ENCODE measurements at places on chromosomes 13 and 19.

- DNase-seq: no peak
Observed at GRCh38 chr13:67971291-67971690, 741.2 kb upstream of the PCDH9 start.

- peak; percentile 44 for DNase-seq
Observed at GRCh38 chr19:12833738-12834565, 427 bp downstream of the RTBDN start.

GRCh38 chr19:31910224-31910623 is 435.2 kb upstream of the ZNF507 start:
- DNase-seq: no peak

GRCh38 chr13:68232351-68233130 is 1002.4 kb upstream of the PCDH9 start:
- no peak for DNase-seq

- DNase-seq: no peak
Observed at GRCh38 chr19:2060884-2061494, 9.9 kb upstream of the MKNK2 start.

DNA sequence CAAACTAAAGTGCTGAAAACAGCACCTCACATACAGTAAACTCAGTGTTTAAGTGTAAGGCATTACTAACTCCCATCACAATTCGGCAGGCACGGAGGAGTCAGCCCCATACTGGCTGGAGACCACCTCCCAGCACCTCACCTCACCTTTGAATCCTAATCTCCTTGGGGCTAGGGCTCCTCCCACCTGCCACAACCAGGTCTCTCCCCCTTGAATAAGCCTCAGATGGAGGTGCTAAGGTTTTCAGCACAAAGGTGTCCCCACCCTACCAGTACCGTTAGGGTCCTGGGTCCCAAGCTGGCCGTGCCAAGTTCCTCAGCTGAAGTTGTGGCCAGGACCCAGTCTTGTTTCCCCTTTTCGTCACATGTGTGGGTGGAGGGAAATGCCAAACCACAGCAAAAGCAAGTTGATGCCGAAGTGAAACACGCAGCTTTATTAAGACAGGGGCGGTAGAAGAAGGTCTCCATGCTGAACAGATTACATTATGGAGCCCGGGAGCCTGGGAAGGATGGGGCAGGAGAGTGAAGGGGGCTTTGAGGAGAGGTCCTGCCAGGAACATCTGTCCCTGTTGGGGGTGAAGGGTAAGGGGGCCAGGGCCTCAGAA is at the start of gene IGFLR1:
TSS of gene IGFLR1 (minus strand) at position 332 of the 604 bp plus-strand sequence. CDS start 1,272 bp downstream, outside the sequence.
- DNase-seq: peak; percentile 79

DNA sequence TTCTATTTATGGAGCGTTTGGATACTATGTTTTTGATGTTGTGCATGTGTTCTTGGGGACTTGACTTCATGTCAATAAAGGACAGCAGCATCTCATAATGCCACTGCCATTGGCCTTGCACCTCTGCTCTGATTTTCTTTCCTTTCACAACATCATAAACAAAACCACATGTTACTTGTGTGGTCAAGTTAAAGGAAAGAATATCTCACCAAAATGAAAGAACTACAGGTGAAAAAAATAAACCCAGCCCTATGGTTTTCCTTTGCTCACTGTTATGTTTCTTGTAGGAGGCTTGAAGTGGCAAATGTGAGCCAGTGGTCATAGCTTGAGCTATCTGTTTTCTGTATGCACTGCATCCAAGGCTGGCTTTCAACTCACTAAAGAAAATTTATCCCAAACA is 240.4 kb downstream of the KCNRG start:
- DNase-seq: no peak

- DNase-seq: no peak
Observed at GRCh38 chr13:20713014-20713376, 9.5 kb downstream of the IL17D start.

DNA sequence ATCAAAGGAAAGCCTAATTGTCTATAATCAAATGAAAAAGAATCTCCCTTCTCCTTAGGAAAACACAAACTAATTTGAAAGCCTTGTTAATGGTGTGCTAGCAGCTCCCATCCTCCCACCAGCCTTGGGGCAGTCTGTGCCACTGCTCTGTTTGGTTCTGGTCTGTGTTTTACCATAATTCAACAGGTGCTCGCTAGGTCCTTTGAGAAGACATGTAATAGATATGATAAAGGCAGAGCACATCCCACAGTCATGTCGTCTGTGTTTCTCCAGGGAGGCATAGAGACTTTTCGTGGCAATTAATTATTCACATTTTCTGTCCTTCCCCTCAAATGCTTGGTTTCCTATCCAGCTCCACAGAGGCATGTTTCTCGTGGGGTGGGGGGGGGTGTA is 23.8 kb downstream of the FAM124A start:
- no peak for DNase-seq

- peak; percentile 28 for DNase-seq
Observed at GRCh38 chr19:17052439-17052838, 22.8 kb downstream of the HAUS8 start.

DNA sequence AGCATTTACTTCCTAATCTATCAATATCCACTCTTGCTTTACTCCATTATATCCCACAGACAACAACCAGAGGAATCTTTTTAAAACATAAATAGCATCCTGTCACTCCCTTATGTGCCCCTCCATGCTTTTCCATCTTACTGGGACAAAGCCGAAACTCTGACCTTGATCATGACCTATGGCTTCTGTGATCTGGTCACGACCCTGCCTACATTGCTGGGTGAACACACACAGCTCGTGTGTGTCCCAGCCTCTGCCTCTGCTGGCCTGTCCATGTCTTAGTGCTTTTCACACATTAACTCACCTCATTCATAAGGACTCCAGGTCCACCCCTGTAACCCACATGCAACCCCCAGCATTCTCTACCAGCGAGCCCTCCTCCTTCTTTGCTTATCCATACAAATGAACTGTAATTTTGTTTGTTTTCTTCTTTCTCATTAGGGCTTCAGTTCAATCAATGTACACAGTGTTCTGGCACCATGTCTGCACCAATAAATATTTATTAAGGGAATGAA is 95.9 kb upstream of the RAP2A start:
- DNase-seq: no peak

GRCh38 chr13:114140131-114140905 is 7.9 kb upstream of the RASA3 start:
- DNase-seq: peak; percentile 63

- peak; percentile 36 for DNase-seq
Observed at GRCh38 chr19:35904311-35905068, 2.2 kb downstream of the HCST start.

GRCh38 chr13:24288870-24289269 is 20.5 kb upstream of the C1QTNF9 start:
- DNase-seq: no peak

GRCh38 chr13:66915596-66916185 is 314.4 kb downstream of the PCDH9 start:
- no peak for DNase-seq

- DNase-seq: no peak
Observed at GRCh38 chr19:49614096-49614833, 23.3 kb downstream of the PRR12 start.

DNA sequence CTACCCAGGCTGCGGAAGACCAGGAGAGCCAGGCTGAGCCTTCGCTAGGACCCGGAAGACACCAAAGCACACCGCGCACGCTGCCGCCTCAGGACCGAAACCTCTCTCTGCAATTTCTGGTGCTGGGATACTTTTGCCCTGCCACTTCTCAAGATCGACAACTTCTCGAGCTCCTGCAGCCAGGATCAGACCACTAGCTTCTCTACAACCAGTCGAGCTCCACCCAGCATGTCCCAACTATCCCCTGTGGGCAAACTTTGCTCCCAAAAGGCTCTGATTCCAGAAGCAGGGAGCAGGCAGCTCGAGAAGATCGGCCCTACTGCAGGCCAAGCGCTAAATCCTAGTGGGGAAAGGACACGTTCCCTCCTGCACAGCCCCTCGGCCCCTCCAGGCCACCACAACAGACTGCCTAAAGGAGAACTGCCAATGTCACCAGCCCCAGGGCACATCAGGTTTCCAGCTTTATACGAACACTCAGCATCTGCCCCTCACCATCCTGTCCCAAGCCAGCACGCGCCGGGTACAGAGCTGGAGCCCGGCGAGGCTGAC is 979 bp downstream of the AKAP8 start:
- peak; percentile 30 for DNase-seq

- no peak for DNase-seq
Observed at GRCh38 chr19:49212016-49212701, 54.6 kb downstream of the TRPM4 start.

- no peak for DNase-seq
Observed at GRCh38 chr19:35909684-35910035, 1.6 kb upstream of the TYROBP start.

- DNase-seq: no peak
Observed at GRCh38 chr13:101401196-101401595, 15.1 kb downstream of the NALCN start.

DNA sequence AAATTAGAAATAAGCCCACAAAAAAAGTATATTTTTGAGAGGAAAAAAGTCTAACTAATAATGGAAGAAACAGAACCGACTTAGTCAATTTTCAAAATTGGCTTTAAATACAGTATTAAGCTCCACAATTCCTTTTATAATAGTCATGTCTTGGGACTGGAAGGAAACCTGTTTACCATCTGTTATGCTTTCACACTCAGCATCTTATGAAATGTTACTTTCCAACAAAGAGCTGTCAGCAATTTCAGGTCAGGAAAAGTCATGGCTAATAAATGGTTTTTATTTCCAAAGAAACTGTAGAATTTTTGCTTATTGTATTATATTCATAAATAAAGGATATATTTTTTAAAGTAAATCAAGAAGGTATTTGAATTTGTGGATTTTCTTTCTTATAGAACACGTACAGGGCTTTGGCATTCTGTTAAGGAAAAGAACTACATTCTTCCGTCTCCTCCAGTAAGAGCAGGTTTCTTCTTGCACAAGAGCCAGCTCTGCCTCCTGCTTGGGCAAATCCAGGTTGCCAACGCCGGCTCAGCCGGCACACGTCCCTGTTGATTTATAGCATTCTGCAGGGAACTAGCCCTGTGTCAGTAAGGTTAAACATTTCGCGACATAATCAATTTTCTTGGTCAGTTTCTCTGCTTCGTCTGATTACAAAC is 52.9 kb upstream of the GPR12 start:
- DNase-seq: no peak

DNA sequence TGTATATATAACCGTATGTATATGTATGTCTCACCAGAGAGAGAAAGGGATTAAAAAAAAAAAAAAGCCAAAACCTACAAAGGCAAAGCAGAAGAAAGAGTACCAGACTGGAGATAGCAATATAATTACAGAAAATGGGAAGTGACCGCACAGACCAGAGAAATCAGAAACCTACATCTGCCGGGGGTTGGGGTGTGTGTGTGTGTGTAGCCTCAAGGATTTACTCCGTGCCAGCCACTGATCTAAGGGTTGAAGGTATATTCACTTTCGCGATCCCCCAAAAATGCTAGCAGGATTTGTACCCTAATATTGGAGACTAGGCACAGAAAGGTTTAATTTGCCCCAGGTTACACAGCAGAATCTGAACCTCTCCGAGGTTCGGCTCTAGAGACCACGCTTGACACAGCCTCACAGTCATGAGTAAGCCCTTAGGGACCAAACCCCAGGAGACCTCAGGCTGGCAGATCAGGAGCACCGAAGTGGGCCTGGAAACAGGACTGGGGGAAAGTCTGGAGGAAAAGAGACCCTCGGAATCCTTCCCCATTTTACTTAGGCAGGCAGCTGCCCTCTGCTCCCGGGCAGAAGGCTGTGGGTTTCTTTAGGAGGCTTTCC is 14.8 kb downstream of the ARL11 start:
- DNase-seq: no peak

- DNase-seq: no peak
Observed at GRCh38 chr19:53606031-53606430, 25.8 kb upstream of the DPRX start.

- DNase-seq: no peak
Observed at GRCh38 chr19:11061952-11062351, 27.3 kb upstream of the LDLR start.

DNA sequence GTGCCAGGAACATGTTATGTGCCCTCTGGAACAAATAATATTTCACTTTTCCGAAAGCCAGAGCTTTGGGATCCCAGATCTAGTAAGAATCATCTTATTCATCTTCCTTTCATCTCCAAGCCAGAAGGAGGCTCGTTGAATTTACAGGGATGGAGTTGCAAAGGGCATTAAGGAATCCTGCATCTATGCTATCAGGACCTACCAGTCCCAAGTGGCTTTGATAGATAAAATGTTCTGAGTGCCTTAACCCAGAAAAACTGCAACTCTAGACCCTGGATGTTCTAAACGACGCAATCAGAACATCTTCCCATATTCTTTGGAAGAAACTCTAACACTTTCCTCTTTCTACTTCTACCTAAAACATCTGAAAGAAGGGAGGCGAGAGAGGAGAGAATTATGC is 9.2 kb upstream of the EDDM13 start:
- DNase-seq: no peak

GRCh38 chr13:41610404-41610803 is 153.1 kb downstream of the RGCC start:
- DNase-seq: no peak

- peak; percentile 55 for DNase-seq
Observed at GRCh38 chr19:39506944-39507714, 7.8 kb upstream of the SELENOV start.

DNA sequence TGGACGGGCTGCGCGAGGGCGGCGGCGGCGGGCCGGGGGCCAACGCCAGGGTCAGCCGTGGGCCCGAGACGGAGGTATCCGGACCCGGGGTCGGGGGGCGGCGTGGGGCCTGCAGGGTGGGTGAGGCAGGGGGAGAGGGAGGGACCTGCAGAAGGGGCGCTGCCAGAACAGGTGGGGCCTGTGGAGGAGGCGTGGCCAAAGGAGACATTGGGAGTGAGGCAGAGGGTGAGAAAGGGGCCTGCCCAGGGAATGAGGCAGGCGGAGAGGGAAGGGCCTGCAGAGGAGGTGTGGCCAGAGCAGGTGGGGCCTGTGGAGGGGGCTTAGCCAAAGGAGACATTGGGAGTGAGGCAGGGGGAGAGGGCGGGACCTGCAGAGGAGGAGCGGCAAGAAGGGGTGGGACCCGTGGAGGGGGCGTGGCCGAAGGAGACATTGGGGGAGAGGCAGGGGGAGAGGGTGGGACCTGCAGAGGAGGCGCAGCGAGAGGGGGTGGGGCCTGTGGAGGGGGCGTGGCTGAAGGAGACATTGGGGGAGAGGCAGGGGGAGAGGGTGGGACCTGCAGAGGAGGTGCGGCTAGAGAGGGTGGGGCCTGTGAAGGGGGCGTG is 4.2 kb downstream of the PRR36 start:
- peak; percentile 67 for DNase-seq

DNA sequence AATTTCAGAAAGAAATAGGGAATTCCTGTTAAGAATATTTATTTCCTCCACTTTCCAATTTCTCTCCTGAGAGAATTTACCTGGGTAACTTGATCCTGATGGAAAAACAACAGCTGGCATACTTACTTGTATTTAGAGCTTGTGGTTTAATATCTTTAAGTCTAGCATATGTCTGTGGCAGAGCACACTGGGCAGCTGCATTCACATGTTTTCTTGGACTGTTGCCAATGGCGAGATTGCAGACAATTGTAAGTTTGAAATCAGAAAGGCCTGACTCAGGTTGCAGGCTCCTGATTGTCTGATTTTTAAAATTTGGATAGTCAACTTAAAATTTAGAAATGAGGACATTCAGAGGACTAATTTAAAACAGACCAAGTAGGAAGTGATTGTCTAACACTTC is 66.9 kb downstream of the NHLRC3 start:
- no peak for DNase-seq

Measured in CD4-positive, alpha-beta T cell treated with Interleukin-15 for 1 hour (primary cell).